NCI-H446 treated with DMSO at 0.1 percent for 48 hours (cell line): ENCODE measurements at places on chromosomes 13 and 19.

GRCh38 chr13:30364133-30364532, 56.8 kb upstream of the KATNAL1 start:
- DNase-seq: no peak

GRCh38 chr19:13172346-13173138, 22.3 kb downstream of the IER2 start:
- DNase-seq: no peak

GRCh38 chr19:6551607-6552450, 21.0 kb downstream of the TNFSF9 start:
- DNase-seq: no peak

GRCh38 chr19:9885077-9885552, 50.0 kb downstream of the PIN1 start:
- DNase-seq: peak; percentile 90

DNA sequence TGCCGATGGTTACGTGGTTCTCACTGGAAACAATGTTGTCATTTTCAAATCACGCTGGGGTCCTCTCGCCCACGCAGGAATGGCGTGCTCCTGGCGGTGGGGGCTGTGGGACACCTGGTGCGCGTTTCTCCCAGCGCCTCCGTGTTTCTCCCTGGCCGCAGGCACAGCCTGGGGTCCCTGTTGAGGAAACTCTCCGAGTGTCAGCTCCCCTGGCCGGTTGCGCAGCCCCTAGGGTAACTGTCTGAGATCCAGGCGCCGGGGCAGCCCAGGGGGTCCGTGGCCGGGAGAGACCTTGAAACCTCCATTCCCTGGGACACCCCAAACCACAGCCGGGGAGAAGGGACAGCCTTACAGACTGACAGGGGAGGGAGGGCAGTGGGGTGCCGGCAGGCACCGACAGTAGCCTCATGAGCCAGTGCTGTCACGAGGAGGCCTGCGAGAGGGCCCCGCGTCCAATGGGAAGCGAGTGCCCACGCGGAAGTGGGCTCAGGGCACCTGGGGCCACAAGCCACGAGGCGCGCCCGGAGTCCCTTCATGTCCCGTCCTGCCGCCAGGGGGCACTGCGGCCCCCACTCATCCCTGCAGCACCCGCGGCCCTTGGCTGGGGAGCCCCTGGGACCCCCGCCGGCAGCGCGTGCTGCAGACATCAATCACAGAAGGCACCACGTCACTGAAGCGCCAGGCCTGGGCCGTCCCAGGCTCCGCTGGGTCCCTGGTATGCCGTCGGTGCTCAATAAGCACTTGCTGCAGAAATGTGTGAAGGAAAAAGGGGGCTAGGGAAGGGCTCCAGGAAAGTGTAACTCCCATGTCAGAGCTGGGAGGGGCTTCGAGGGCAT, 9.5 kb downstream of the ADAMTSL5 start:
- no peak for DNase-seq
